Lung (tissue), 17 donors: ENCODE measurements at places on chromosomes 12 and 14. TPM values are rescaled to one million over a fixed set of nuclear protein-coding genes. Genes with fewer than 3 reads are reported as not detected.
A peak's percentile ranks its signal among the peaks of the same experiment; 100 is the strongest.

The ACOT4 gene
- 0.60 TPM for total RNA-seq

The ADAM21 gene
- 0.17 TPM for total RNA-seq

The PPP1R1A gene
- total RNA-seq: 0.98 TPM

The HOXC5 gene
- total RNA-seq: 0.26 TPM

DNA sequence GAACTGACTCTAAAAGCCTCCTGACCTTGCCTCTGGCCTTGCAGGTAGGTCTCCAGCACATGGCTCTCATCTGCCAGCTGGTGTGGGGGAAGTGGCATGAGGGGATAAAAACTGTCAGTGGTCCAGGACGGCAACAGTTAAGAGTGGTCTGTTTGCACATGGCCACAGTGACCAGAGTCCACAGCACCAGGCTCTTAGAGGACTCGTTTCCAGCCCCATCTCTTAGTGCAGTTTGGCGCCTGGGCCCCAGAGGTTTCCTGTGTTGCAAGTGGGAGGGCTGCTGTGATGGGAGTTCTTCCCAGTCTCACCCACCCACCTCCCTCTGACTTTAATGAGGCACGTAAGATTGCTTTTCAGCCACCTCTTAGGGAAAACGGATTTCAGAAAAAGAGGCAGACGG lies 37.0 kb downstream of the APPL2 start:
- H3K27me3 ChIP-seq: no peaks in the 10 kb centered on the region
- H3K4me1 ChIP-seq: no peaks in the 10 kb centered on the region
- no peak overlapping the region for H3K4me3 ChIP-seq
- no peak for DNase-seq
- no peak overlapping the region for H3K27ac ChIP-seq

DNA sequence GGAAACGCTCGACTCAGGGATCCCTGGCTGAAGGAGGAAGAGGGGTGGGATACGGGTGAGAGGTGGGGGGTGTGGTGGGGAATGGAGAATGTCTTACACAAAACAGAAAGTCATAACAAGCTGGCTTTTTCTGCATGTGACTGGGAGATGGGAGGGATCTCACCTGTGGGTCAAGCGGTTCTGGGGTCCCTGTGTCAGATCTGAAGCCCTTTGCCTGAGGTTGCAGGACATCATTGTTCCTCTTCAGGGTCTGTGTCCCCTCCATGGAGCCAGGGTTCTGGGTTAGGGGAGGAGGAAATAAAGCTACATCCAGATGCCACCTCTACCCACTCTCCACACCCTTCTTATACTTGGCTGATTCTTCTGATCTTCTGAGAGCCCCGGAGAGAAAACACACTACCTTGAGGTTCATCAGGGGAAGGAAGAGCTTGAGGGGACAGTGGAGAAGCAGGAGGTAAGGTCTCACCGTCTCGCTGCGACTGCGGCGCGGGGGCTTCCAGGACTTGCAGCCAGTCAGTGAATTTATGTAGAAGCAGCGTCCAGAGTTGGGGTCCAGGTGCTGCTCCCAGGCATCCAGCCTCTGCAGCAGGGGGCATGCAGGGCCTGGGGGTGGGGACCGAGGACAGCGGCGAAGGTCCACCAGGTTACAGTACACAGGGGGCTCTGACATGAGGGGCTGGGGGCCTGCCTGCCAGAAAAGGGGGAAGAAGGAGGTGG lies 2.5 kb downstream of the ARHGAP9 start:
- H3K4me3 ChIP-seq: peak overlapping the region; percentile 23
- H3K4me1 ChIP-seq: no peaks in the 10 kb centered on the region
- H3K27me3 ChIP-seq: no peaks in the 10 kb centered on the region
- no peak for DNase-seq
- H3K27ac ChIP-seq: peak overlapping the region; percentile 78
- H3K36me3 ChIP-seq: no peaks in the 10 kb centered on the region

- H3K27me3 ChIP-seq: no peaks in the 10 kb centered on the region
- H3K4me1 ChIP-seq: no peaks in the 10 kb centered on the region
- H3K36me3 ChIP-seq: no peaks in the 10 kb centered on the region
- H3K4me3 ChIP-seq: no peak overlapping the region
- no peak overlapping the region for H3K27ac ChIP-seq
Measured at GRCh38 chr14:33120966-33121365, 182.3 kb downstream of the NPAS3 start.

GRCh38 chr12:14400599-14400998 lies 35.1 kb downstream of the ATF7IP start:
- H3K4me1 ChIP-seq: peaks cover 8% of the 10 kb centered on the region
- H3K36me3 ChIP-seq: no peaks in the 10 kb centered on the region
- no peak overlapping the region for H3K4me3 ChIP-seq
- H3K27me3 ChIP-seq: no peaks in the 10 kb centered on the region

GRCh38 chr12:66848967-66849366 lies 170.1 kb upstream of the GRIP1 start:
- H3K27me3 ChIP-seq: no peaks in the 10 kb centered on the region
- H3K4me1 ChIP-seq: no peaks in the 10 kb centered on the region
- H3K27ac ChIP-seq: no peak overlapping the region
- no peak overlapping the region for H3K4me3 ChIP-seq

DNA sequence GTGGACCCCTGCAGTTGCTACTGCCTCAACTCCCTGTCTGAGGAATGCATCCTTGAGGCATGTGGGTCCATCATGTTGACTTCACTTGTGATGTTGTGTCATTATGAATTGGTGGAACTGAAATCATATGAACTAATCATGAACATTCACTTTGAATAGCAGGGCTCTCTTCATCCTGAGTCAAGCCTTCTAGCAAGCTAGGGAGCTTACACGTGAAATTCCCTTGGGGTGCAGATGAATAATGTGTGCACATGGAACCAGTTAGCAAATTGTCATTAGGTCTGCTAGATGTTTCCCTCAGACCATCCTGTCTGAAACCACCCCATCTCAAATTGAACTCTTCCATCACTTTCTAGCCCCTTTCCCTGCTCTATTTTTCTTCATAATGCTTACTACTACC lies 3.6 kb downstream of the COQ6 start:
- H3K4me3 ChIP-seq: no peak overlapping the region
- H3K27me3 ChIP-seq: no peaks in the 10 kb centered on the region
- no peak overlapping the region for H3K27ac ChIP-seq
- DNase-seq: no peak
- peaks cover 10% of the 10 kb centered on the region for H3K4me1 ChIP-seq
- peaks cover 20% of the 10 kb centered on the region for H3K36me3 ChIP-seq
